ENCODE measurements at places on chromosomes 4 and X. TPM values are rescaled to one million over a fixed set of nuclear protein-coding genes. Genes with fewer than 3 reads are reported as not detected.
A peak's percentile ranks its signal among the peaks of the same experiment; 100 is the strongest.

- no peak for DNase-seq
These were observed at the start of gene EPGN for GRCh38 chr4:74308215-74308614. TSS of gene EPGN (plus strand) at chr4:74308470. CDS start at chr4:74308534, 64 bp downstream.

The RIPPLY1 gene
- polyA plus RNA-seq, result not detected

GRCh38 chr4:16745009-16745635, 153.3 kb downstream of the LDB2 start:
- peak; percentile 70 for DNase-seq

- DNase-seq, result no peak
These were observed 63.0 kb downstream of the SEC24D start for GRCh38 chr4:118772767-118773428.

The IGFBP7 gene
- 400 TPM for polyA plus RNA-seq

DNA sequence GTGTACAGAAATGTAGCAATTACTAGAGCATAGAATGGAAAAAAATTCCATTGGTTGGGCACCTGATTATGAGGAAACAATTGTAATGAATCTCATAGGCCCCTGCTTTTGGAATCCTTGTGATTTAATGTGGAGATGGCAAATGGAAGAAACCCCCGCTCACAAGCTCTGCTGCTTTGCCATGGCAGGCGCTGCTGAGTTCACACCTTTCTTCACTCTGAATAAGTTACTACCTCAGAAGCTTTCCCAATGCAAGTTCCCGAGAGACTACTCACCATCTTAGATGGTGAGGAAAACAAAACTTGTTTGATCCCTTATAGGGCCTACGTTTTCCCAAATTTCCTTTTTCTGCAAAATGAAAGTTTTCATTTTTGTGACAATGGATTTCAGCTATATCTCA, 266.6 kb upstream of the TAPT1 start:
- no peak for DNase-seq

GRCh38 chr4:187422655-187423054, 572.9 kb upstream of the ZFP42 start:
- DNase-seq, result no peak

DNA sequence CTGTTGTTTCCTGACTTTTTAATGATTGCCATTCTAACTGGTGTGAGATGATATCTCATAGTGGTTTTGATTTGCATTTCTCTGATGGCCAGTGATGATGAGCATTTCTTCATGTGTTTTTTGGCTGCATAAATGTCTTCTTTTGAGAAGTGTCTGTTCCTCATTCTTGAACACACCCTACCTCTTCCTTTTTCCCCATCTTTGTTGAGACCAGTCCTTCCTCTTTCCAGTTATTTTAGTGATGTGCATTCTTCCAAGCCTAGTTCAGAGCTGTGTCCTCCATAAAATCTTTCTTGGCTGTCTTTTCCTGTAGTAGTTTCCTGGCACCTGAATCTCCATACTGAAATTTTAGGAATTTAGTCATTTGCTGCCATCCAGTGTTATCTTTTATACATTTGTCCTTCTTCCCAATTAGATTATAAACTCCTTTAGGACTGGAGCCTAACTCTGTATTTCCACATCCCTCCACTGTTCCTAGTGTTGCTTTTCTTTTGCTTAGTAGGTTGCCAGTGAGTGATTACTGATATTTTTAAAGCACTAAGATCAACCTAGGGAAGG, 11.4 kb downstream of the FHIP1A start:
- DNase-seq, result no peak

GRCh38 chr4:122764821-122765215, 32.3 kb downstream of the BBS12 start:
- DNase-seq, result no peak

DNA sequence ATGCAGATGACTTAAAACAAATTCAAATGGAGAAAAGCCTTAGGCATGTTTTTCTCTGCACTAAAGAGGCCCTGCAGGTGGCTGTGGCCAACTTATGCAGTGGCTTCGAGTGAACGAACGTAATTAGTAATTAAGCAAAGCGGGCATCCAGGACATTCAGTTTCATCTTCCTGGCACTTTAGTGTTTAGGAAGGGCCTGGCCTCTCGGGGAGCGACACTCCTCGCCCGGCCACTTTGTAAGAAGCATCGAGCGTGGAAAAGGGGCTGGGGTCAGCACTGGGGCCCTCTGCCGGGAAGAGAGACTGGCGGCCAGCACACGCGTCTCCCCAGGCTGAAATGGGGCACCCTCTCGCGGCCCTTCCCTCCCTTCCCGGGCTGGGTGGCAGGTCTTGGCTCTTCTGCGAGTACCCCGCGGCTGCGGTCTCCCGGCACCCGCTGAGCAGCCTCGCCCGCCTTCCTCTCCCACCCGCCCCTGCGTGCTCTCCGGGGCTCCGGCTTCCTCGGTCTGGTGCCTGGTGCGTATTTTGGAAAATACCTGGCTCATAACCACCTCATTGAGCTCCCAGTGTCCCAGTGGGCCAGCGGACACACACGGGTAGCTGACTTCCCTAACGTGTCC, 677 bp upstream of the CYP4V2 start:
- peak; percentile 47 for DNase-seq

All from lung (tissue), 17 donors.